ENCODE measurements at places on chromosomes 4 and X. TPM values are rescaled to one million over a fixed set of nuclear protein-coding genes. Genes with fewer than 3 reads are reported as not detected.
A peak's percentile ranks its signal among the peaks of the same experiment; 100 is the strongest.

Gene SPANXB1
- total RNA-seq = not detected

Gene TASL
- total RNA-seq = 8.0 TPM

Gene CA5B
- total RNA-seq = 12.6 TPM

Gene LINC00632
- total RNA-seq = 173 TPM

Gene CITED1
- total RNA-seq = 0.65 TPM

Gene PGAM4
- total RNA-seq = not detected

Gene XAGE5
- not detected for total RNA-seq

Gene RGN
- total RNA-seq = 11.9 TPM

Gene MRFAP1L1
- 48.8 TPM for total RNA-seq

DNA sequence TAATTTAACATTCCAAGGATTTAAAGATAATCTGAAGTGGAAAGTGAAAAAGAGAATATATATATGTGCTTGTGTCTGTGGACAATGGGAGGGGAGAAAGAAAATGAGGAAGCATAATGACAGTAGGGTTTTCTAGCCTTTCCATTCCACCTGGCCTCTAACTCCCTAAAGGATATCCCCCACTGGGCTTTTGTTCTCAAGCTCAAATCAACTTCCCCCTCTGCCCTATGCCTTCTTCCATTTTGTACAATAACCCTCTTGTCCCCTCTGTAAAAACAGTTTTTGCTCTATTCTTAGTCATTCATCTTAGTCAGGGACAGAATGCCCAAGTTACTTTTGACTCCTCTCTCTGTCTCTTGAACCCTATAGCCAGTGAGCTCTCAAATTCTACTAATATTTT, 23.6 kb downstream of the ANTXR2 start:
- no peak overlapping the region for H3K27ac ChIP-seq
- H3K36me3 ChIP-seq = peaks cover 20% of the 10 kb centered on the region
- DNase-seq = no peak
- H3K4me1 ChIP-seq = peaks cover 20% of the 10 kb centered on the region
- H3K27me3 ChIP-seq = no peaks in the 10 kb centered on the region
- H3K4me3 ChIP-seq = no peak overlapping the region

GRCh38 chr4:76995776-76996175, 46.2 kb downstream of the SEPTIN11 start:
- H3K27me3 ChIP-seq = no peaks in the 10 kb centered on the region
- no peak for DNase-seq
- H3K4me1 ChIP-seq = peaks cover 13% of the 10 kb centered on the region
- no peak overlapping the region for H3K27ac ChIP-seq
- peaks cover 32% of the 10 kb centered on the region for H3K36me3 ChIP-seq
- no peak overlapping the region for H3K4me3 ChIP-seq

GRCh38 chr4:141350122-141350905, 129.6 kb downstream of the ZNF330 start:
- no peaks in the 10 kb centered on the region for H3K4me1 ChIP-seq
- no peaks in the 10 kb centered on the region for H3K27me3 ChIP-seq
- no peak overlapping the region for H3K27ac ChIP-seq
- DNase-seq = no peak
- H3K36me3 ChIP-seq = no peaks in the 10 kb centered on the region

DNA sequence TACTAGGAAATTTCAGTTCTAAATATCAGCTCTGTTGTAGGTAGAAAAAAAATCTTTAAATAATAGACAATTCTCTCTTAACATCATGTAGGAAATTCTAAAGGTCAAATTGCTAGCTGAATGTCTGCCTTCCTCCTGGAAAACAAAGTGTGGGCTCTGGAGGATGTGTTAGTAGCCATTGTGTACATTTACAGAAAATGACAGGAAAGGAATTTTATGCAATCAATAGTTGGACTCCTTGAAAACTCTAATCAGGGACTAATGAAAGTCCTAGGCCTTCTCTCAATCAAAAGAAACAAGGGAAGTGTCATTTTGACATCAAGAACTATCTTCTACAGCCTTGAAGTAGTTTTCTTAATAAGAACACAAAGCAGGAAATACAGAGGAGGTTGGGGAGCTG, 174.6 kb downstream of the ANKRD50 start:
- DNase-seq = no peak
- H3K36me3 ChIP-seq = no peaks in the 10 kb centered on the region
- no peak overlapping the region for H3K4me3 ChIP-seq
- no peaks in the 10 kb centered on the region for H3K27me3 ChIP-seq

DNA sequence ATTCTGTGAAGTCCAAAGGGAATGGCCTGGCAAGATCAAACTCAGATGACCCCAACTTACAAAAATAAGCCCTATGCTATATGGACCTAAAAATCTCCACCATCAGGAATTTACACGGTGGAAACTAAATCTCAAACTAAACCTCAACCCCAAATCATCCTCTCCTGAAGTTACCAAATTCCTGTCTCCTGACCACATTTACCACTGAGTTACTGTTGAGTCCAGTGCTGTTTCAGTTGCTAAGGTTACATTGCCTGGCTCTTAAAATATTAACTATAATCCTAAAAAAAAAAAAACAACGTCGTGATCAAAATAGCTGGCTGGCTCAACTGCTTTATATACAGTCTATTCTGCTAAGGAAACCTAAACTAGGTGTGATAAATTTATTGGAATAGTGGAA, 315.2 kb upstream of the SLIT2 start:
- no peaks in the 10 kb centered on the region for H3K4me1 ChIP-seq
- DNase-seq = no peak
- no peaks in the 10 kb centered on the region for H3K36me3 ChIP-seq
- H3K27me3 ChIP-seq = no peaks in the 10 kb centered on the region

- H3K4me3 ChIP-seq = no peak overlapping the region
- no peak overlapping the region for H3K27ac ChIP-seq
- DNase-seq = peak; percentile 58
- H3K36me3 ChIP-seq = no peaks in the 10 kb centered on the region
Measured at GRCh38 chrX:40468033-40468846, 112.5 kb upstream of the ATP6AP2 start.

DNA sequence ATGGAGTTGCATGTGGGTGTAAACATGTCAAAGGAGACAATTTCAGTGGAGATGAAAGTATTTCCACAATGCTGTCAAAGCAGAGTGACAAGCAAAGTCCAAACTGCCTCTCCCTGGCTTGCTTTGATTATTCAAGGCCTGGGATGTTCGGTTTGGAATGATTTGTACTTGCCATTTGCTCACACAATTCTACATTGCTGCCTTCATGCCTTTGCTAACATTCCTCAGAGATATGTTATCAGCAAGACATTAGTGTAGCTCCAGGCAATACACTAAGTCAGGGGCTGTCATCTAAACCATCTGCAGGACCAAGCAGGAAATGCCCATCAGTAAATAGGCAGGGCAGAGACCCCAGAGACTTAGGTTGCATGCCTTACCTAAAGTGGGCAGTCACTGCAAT, 79.6 kb upstream of the C1QTNF7 start:
- no peaks in the 10 kb centered on the region for H3K36me3 ChIP-seq
- no peak overlapping the region for H3K4me3 ChIP-seq
- H3K27me3 ChIP-seq = no peaks in the 10 kb centered on the region
- H3K4me1 ChIP-seq = peaks cover 9% of the 10 kb centered on the region
- H3K27ac ChIP-seq = no peak overlapping the region

GRCh38 chr4:99947608-99948007, 1.2 kb upstream of the DNAJB14 start:
- no peak for DNase-seq
- no peaks in the 10 kb centered on the region for H3K27me3 ChIP-seq
- H3K4me3 ChIP-seq = no peak overlapping the region
- peaks cover 55% of the 10 kb centered on the region for H3K4me1 ChIP-seq

DNA sequence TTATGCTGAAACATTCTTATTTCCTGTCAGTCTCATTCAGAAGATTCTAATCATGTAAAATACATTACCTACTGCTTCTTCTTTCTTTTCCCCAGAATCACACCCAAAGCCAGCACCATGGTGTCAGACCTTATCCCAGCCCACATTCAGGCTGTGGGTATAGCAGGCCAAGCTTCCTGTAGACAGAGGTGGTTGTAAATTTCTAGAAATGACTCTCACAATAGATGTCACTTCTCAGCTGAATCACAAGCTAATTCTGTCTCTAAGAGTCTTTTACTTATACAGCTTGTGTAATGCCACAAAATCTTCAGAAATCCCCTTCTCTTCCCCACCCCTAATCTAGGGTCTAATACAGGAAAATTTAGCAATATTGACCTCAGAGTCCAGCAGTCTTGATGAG, 239.6 kb downstream of the PARM1 start:
- H3K27me3 ChIP-seq = no peaks in the 10 kb centered on the region
- H3K4me1 ChIP-seq = no peaks in the 10 kb centered on the region
- DNase-seq = no peak
- H3K4me3 ChIP-seq = no peak overlapping the region
- H3K36me3 ChIP-seq = no peaks in the 10 kb centered on the region

DNA sequence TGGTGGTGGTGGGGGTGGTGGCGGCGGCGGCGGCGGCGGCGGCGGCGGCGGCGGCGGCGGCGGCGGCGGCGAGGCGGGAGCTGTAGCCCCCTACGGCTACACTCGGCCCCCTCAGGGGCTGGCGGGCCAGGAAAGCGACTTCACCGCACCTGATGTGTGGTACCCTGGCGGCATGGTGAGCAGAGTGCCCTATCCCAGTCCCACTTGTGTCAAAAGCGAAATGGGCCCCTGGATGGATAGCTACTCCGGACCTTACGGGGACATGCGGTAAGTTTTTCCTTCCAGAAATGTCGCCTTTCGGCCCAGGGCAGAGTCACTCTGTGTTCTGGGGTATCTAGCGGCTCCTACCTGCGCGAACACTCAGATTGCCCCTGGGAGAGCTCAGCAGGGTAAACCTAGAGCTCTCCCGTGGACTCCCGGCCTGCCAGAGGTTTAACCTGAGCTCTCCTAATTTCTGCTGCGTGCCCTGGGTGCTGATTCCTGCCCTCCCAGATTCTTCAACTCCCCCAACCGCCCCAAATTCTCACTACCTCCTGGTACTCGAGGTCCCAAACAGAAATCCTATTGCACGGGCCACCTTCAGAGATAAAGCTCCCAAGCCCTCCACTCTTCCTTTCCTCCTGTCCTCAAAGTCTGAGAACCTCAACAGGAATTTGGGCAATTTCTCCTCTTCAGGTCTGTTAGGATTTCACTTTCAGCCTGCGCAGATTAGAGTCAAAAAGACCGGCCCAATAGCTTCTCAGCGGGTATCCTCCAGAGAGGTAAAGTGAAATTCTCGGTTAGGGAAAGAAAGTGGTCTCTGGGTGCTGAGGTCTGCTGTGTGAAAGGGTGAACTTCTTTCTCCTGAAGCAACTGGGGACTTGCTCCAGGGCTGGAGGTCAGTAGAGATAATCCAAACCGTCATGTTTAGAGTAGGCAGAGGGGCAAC, 2.9 kb downstream of the AR start:
- DNase-seq = no peak
- no peaks in the 10 kb centered on the region for H3K27me3 ChIP-seq
- H3K4me3 ChIP-seq = peak overlapping the region; percentile 50
- no peak overlapping the region for H3K27ac ChIP-seq
- no peaks in the 10 kb centered on the region for H3K4me1 ChIP-seq

DNA sequence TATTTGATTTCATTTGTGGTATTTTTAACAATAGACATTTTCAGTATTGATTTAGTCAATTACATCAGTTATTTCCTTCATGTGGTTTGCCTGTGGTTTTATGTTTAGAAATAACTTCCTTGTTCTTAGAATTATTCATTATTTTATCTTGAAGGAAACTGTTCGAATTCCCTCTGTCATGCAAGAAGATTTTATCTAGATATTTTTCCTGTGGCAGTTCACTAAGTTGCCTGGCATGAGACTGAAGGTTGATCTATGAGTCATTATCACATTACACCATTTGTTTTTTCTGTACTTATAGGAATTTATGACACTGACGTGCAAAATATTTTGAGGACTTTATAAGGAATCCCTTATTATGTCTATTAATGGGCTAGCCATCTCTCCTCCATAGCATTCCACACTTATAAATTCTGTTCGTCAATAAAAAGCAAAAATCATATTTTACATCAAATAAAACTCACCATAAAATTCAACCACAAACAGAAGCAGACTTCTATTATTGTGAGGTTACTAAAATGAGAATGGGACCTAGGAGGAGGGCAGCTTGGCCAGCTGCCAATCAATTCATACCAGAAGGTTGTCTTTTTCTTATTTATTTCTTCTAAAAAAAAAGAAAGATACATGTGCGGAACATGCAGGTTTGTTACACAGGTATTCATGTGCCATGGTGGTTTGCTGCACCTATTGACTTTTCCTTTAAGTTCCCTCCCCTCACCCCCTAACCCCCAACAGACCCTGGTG, 179.0 kb downstream of the KCNIP4 start:
- no peaks in the 10 kb centered on the region for H3K36me3 ChIP-seq
- H3K27ac ChIP-seq = no peak overlapping the region
- H3K27me3 ChIP-seq = no peaks in the 10 kb centered on the region
- no peak for DNase-seq
- no peak overlapping the region for H3K4me3 ChIP-seq

GRCh38 chr4:52711834-52712250, 39.4 kb downstream of the ERVMER34-1 start:
- H3K27ac ChIP-seq = peak overlapping the region; percentile 95
- H3K4me3 ChIP-seq = peak overlapping the region; percentile 85
- peaks cover 25% of the 10 kb centered on the region for H3K4me1 ChIP-seq

GRCh38 chrX:1248331-1249061, 20.1 kb upstream of the CSF2RA start:
- peak overlapping the region; percentile 80 for H3K27ac ChIP-seq
- DNase-seq = peak; percentile 49
- peak overlapping the region; percentile 27 for H3K4me3 ChIP-seq
- H3K36me3 ChIP-seq = no peaks in the 10 kb centered on the region
- H3K4me1 ChIP-seq = peaks cover 19% of the 10 kb centered on the region

GRCh38 chr4:52837716-52838558, 24.2 kb upstream of the RASL11B start:
- no peaks in the 10 kb centered on the region for H3K27me3 ChIP-seq
- H3K27ac ChIP-seq = no peak overlapping the region
- H3K4me1 ChIP-seq = peaks cover 10% of the 10 kb centered on the region
- H3K4me3 ChIP-seq = no peak overlapping the region

DNA sequence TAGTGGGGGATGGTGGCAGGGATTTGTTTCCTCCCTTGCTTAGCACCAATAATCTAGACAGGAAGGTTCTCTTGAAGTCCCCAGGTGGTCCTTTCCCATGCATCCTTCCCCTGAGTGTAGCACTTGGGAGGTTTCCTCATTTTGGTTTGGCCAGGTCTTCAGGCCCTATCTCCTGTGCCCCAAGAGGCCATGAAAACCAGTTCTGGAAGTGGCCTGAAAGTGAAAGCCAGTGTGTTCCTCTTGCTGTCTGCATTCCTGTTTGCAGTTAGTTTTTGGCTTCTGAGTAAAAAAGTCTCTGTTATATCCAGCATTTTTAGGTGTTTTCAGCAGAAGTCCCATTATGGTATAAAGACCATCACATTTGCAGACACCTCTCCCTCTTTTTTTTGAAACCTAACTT, 59.5 kb downstream of the MTM1 start:
- no peaks in the 10 kb centered on the region for H3K27me3 ChIP-seq
- H3K27ac ChIP-seq = no peak overlapping the region
- no peak for DNase-seq
- no peak overlapping the region for H3K4me3 ChIP-seq
- no peaks in the 10 kb centered on the region for H3K4me1 ChIP-seq

- no peaks in the 10 kb centered on the region for H3K4me1 ChIP-seq
- no peak for DNase-seq
- H3K27ac ChIP-seq = no peak overlapping the region
Measured at GRCh38 chrX:69808375-69808774, 192.5 kb downstream of the EDA start.

- H3K27me3 ChIP-seq = no peaks in the 10 kb centered on the region
- no peak overlapping the region for H3K27ac ChIP-seq
Measured at GRCh38 chr4:139817657-139818452, 152.2 kb downstream of the MGST2 start.

Measured in lower lobe of right lung (tissue), 2 donors.